ENCODE measurements at places on chromosomes 2 and 18.
A peak's percentile ranks its signal among the peaks of the same experiment; 100 is the strongest.

DNA sequence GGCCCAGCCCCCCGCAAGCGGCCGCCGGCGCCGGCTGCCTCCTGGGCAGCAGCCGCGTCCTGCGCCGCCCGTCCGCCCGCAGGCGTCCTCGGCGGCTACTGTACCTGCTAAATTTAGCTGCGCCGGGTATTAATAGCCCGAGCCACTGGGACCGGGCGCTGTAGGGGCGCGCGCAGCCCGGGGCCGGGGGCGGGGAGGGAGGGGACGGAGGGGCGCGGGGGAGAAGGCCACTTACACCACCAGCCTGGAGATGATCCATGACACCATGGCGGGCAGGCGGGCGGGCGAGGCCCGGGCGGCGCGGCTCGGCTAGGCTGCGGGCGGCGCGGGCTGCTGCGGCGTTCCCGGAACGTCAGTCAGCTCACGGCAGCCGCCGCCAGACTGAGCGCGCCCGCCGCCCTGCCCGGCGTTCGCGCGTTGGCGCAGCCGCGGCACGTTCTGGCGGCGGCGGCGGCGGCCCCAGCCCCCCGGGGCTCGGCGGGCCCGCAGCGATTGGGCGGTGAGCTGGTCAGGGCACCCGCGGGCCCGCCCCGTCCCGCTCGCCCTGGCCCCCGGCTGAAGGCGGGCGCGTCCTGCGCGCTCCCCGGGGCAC, at the start of gene REEP1:
Gene REEP1 (minus strand): TSS at position 383 of the 592 bp plus-strand sequence. CDS start 116 bp downstream, at position 267.
- no peak for DNase-seq

DNA sequence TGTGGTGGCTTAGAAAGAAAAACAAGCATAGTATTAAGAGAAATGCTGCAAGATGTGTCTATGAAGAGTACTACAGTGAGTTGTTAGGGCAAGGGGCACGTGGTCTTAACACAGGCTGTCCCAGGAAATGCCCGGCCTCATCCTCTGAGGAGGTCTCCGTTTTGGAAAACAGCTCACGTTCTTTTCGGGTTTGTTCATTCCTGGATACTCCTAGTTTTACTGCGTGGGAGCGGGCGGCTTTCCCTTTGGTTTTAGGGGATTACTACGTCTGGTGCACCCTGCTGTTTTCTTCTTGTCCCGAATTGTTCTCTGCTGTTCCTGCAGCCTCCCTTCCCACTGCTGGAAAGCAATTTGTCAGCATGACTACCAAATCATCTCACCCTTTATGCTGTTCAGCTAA, 55.5 kb upstream of the RAB6D start:
- DNase-seq: no peak

DNA sequence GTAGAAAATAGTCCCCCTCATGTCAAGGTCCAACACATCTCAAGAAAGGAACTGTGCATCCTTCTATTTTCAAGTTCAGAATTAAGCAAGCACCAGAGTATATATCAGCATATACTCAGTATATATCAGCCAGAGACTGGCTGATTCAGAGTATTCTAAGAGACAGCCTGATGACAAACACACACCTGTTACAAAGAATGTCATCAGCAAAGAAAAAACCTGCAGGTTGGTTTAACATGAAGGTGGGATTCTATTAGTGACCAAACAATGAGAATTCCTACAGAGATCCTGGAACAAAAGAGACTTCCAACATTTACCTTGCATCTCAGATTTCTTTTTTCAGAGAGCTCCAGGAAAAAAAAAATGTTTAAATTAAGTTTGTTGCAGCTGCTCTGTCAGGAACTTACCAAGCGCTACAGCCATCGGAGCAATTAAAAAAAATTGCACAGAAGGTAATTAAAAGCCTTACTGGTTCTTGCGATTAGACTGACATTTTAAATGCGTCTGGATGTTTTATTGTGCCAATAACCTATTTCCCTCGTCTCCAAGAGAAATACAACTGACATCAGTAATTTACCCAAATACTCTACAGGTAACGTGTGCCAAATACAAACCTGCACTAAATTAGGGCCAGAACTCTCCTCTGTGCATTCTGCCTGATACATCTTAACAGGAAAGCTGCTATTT, 218.1 kb downstream of the HNMT start:
- no peak for DNase-seq

GRCh38 chr2:48910961-48911360, 155.4 kb upstream of the LHCGR start:
- no peak for DNase-seq

GRCh38 chr2:9665898-9666297, 35.1 kb upstream of the YWHAQ start:
- peak; percentile 84 for DNase-seq

All from H54 (cell line).